CD14-positive monocyte (primary cell): ENCODE measurements at places on chromosomes 13 and 19.
A peak's percentile ranks its signal among the peaks of the same experiment; 100 is the strongest.

GRCh38 chr13:98476538-98476966 lies 100.4 kb downstream of the STK24 start:
- DNase-seq: peak; percentile 92

DNA sequence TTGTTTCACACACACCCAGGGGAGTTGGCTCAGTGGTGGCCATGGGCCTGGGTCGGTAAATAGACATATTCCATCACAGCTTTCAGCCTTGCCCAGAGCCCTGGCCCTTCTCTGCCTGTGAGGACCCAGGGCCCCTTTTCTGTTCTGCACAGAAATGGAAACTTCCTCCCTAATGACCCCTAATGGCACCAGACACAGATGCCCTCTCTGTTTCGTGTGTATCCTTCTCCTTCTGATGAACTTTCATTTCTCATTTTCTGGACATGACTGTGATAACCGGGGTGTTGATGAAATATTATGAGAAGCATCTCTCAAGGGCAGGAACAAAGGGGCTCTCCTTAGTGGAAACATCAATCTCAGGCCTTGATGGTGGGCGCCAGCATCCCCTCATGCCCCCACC lies 12.8 kb downstream of the LILRA1 start:
- peak; percentile 78 for DNase-seq

- peak; percentile 53 for DNase-seq
Observed at GRCh38 chr13:48828962-48829411, 146.7 kb upstream of the FNDC3A start.

- DNase-seq: peak; percentile 90
Observed at GRCh38 chr13:76882431-76882830, 3.8 kb downstream of the KCTD12 start.

DNA sequence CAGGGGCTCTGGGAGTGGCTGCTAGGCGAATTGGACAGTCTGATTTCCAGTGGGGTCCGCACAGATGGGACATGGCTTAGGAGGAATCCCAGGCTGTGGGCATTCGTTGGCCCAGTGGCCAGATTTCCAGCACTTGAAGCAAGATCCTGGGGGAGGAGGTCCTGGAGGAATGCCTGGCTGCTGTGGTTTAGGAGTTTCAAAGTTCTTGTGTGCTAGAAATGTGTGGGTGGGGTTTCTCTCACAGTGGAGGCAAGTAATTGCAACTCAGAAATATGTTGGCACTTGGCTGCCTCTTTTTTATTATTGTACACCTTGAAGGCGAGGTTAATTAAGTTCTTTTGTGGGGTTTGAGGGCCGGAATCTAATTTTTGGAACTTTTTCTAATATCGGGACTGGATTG lies 17.1 kb downstream of the IGFL3 start:
- no peak for DNase-seq

GRCh38 chr13:73681015-73681414 lies 453.2 kb downstream of the KLF12 start:
- no peak for DNase-seq

DNA sequence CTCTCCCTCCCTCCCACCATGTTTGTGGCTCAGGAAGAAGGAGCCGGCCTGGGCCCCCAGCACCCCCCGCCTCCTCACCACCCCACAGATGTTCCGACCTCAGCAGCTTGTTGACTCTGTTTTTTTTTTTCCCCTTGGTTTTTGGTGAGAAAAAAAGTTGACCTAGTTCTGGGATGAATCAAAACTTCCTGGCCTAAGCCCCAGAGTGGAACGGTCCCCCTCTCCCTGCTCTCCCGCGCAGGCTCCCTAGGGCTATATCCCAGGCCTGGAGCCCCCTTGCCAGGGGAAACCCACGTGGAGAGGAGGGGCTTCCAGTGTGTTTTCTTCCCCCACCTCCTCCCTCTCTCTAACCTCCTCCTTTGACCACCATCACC lies 4.0 kb downstream of the COL5A3 start:
- no peak for DNase-seq

DNA sequence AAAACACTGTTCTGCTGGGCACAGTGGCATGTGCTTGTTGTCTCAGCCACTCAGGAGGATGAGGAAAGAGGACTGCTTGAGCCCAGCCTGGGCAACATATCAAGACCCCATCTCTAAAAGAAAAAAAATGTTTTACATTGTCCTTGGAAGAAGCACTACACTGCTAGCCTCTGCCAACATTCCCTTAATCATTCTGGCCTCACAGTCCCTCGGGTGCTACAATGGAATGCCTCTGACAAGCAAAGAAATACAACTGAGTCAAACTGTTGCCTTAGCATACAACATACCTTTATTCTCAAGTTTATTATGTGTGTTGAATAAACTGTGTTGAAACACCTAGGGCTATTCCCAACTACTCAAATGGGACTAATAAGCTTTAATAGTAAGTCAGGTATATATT lies 56.1 kb downstream of the PSPC1 start:
- DNase-seq: no peak

DNA sequence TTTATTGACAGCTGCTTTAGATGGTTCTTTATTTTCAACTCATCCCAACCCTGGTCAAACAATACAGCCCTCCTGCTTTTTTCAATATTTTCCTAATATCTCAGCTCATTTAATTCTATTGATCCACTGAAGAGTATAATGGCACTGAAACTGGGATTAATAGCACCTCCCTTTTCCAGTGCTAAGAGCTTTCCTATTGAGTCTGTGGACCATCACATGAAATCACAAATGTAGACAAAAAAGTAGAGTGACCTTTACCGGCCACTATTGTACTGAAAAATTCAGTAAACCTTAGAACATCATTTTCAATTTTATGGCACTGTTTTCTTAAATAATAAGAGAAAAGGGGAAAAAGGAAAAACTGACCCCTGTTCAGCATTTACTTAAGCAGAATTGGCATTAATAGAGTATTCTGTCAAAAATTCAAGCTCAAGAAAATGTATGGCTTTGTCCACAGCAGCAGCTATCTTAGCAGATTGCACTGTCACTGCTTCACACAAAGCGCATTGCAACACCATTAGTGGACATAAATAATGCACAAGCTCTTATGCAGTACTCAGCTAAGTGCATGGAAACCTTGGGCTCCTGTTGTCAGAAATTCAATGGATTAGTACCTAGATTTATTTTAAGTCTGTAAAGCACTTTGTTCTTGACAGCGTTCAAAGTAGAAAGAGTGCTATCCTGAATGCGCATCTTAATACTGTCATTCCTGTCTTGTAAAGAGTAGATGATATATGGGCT lies 851.0 kb upstream of the KLHL1 start:
- DNase-seq: no peak

- DNase-seq: no peak
Observed at GRCh38 chr19:18153556-18154134, 682 bp downstream of the PIK3R2 start.

GRCh38 chr19:11379857-11380350 lies 4.2 kb downstream of the EPOR start:
- DNase-seq: no peak

DNA sequence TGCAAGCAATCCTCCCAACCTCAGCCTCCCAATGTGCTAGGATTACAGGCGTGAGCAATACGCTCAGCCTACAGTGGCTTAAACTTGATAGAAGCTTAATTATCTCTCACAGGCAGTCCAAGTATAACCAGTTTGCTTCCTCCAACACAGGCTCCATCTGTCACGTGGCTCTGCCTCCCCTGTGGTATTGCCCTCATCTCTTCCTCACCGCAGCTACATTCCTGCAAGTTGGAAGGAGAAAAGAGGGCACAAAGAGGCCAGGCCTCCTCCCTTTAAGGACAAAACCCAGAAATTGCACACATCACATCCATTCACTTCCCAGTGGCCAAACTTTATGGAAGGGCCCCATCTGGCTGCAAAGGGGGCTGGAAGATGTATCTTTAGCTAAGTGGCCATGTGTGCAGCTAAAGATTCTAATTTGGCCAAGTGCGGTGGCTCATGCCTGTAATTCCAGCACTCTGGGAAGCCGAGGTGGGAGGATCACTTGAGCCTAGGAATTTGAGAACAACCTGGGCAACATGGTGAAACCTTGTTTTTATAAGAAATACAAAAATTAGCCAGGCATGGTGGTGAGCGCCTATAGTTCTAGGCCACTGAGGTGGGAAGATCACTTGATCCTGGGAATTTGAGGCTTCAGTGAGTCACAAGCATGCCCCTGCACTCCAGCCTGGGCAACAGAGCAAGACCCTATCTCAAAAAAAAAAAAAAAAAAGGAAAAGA lies 3.1 kb upstream of the SDHAF1 start:
- no peak for DNase-seq

DNA sequence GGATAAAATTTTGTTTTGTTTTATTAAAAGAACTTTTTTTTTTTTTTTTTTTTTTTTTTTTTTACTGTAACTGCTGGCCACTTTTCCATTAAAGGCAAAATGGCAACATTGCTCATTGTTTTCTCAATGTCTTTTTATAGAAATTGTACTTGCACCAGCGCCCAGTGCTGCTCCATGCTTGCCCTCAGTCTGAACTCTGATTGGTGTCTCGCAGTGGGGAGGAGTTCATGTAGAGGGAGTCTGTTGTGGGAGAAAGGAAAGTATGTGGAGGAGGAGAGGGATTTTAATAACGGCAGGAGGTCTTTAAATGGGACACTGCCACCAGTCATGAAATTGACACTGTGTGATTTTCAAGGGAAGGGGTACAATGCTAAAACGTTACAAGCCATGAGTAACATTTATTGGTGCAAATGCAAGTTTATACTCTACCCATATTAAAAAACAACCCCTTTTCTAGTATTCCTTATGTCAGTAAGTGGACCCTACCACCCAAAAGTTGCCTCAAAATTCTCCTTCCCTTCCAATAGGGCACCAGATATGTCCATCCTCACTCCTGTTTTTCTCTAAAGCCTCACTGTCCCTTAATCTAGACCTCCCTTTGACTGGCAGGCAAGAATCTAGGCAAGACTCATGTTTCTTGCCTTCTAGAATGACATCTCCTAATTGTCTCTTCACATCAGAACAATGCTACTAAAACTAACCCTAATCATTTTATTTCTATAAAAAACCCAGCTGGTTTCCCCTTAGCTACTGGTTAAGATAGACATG lies 3.2 kb downstream of the RASL11A start:
- DNase-seq: no peak

DNA sequence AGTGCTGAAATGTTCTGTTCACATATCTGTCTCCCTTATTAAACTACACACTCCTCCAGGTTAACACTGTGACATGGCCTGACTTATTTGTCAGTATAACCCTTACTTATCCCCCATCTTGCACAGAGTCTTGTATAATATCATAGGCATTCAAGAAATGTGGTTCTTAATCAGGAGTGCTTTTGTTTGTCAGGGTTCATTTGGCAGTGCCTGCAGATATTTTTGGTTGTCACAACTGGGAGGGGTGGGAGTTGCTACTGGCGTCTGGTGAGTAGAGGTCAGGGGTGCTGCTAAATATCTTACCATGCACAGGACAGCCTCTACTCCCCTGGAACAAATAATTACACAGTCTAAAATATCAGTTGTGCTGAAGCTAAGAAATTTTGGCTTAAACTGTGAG lies 20.4 kb upstream of the OBI1 start:
- DNase-seq: no peak
